ENCODE measurements at places on chromosomes 3 and 15. TPM values are rescaled to one million over a fixed set of nuclear protein-coding genes. Genes with fewer than 3 reads are reported as not detected.

The EBLN2 gene
- polyA plus RNA-seq: 7.8 TPM

The CSTA gene
- polyA plus RNA-seq: 0.59 TPM

The NR1I2 gene
- polyA plus RNA-seq: 0.18 TPM

The OIP5 gene
- polyA plus RNA-seq: 9.3 TPM

The GPR15 gene
- polyA plus RNA-seq: not detected

The RGMA gene
- polyA plus RNA-seq: 13.3 TPM

The NECTIN3 gene
- 40.3 TPM for polyA plus RNA-seq

The FOXL2 gene
- polyA plus RNA-seq: not detected

The FBXW12 gene
- polyA plus RNA-seq: 0.08 TPM

The CELF6 gene
- 2.1 TPM for polyA plus RNA-seq

The A4GNT gene
- 0.64 TPM for polyA plus RNA-seq

The TM4SF4 gene
- polyA plus RNA-seq: 0.76 TPM

The STAB1 gene
- polyA plus RNA-seq: 38.0 TPM

DNA sequence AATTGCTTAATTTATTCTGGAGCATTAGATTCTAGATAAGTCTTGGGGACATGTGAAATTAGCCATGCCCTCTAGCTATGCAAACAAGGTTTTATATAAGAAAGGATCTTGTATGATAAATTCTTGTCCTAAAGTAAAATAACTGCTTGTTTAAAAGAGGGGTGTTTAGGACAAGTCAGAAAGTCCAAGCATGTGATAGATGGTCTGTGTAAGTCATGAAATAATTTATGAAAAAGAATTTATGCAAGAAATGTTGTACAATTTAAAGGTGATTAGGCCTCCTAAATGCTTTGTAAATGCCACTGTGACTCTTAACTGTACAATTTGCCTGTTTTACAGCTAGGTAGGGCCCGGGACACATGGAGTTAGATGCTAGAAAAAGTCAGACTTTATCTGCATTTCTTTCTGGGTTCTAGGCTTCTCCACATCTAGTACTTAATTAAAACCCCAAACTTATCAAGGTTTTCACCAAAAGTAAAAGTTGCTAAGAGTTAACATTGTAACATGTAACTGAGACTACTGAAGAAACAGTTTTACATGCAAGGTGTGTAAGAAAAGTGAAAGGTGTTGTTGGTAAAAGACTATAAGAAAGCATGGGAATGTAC is 13.2 kb downstream of the LINS1 start:
- DNase-seq: no peak

DNA sequence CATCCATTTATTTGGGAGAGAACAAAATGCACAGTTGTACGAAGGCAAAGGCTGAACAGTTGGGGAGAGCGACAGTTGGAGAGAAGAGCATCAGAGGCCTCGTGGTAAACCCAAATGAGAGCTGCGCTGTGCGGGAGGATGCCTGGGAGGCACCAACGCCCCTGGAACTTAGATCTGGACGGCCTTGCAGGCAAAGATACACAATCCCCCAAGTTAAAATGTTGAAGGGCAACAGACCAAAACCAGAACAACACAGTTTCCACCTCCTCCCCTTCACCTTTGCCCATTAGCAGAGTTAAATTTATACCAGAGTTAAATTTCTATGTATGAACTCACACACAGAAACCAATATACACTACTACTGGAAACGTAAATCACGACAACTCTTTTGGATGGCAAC is 339.6 kb downstream of the RORA start:
- no peak for DNase-seq

GRCh38 chr3:137011153-137011552 is 53.4 kb downstream of the IL20RB start:
- DNase-seq: no peak

DNA sequence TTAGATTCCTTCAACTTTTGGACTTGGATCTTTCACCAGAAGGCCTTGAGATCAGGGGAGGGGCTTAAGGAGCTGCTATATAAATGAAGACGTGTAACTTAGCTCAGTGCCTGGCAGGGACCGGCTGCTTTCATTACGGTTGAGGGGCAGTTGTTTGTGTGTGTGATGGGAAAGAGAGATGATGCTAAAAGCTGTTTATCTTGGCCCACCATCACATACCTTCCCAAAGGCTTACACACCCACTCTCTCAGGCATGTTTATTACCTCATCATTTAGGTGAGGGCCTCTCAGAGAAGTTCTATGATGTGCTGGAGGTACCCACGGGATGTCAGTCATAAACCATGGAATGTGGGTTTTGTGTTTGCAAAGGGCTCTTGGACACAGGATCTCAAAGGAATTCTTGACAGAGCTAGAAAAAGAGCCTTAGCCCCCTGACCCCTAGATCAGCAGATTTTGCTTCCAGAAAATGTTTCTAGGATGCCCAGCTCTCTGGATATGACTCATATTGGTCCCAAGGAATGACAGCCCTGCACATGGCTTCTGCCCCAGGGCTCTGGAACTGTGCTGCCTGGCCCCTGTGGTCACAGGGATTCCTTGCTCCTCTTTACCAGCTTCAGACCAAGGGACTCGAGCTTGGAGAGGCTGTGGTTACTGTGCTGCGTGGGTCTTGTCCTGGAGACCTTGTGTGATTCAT is 15.9 kb upstream of the SMAD3 start:
- no peak for DNase-seq

GRCh38 chr15:90142216-90143165 is 40.2 kb upstream of the IDH2 start:
- DNase-seq: no peak

- no peak for DNase-seq
Observed at GRCh38 chr15:68249058-68249713, 19.7 kb upstream of the CLN6 start.

DNA sequence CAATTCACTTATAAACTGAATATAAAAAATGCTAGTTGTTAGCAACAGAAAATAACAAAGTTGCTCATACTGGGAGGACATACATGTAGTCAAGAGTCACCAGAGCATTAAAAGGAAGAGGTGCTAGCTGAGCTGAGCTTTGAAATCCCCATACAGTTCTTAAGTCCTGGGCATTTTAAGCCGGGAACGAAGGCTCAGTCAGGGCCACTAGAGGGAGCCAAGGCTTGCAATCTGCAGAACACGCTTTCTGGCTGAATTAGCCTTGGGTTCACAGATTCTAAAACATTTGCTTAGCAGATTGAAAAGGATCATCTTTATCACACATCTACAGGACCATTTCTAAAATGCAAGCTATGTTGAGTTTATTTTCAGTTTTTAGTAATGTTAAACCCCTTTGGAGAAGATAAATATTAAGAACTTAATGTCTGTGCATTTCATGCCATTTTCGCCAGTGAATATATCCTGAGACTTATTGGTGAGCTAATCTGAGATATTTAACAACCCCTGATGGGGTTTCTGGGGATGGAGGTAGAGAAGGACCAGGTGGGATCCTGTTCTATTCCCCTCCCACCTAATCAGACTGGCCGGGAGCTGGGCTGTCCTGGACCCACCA is 26.3 kb upstream of the MNS1 start:
- peak; percentile 53 for DNase-seq

DNA sequence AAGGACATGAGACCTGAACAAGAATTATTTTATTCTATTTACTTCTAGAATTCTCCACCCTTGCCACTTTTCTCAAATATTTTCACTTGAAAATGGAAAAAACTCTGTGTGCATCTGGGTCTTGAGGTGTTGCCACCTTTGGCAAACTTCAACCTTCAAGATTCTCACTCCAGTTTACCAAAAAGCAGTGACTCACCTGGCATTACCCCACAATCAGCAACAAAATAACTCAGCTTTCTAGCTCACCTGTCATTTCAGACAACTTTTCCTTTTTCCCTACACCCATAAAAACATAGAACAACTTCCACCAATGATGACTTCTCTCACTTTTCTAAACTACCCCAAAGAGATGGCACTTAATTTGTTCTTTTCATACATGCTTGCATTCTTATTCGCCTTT is 115.8 kb downstream of the DUT start:
- no peak for DNase-seq

DNA sequence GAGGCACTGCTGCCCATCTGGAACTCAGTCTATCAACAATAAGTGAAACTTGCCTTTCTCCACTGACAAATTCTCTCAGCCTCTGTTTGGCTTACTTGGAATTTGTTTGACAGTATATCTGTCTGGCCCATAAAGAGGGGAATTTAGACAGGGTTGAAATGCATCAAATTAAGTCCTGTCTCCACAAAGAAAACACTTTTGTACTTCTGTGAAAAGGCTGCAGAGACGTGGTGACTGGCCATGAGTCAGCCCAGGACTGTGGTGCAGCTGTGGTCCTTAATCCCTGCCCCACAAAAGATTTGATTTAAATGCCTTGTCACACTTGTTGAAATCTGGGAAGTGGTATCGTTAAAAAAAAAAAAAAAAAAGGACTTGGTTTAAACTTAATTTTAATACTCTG is 47.5 kb downstream of the RYR3 start:
- DNase-seq: no peak

- DNase-seq: no peak
Observed at GRCh38 chr3:115800489-115801075, 177.3 kb downstream of the GAP43 start.

- DNase-seq: no peak
Observed at GRCh38 chr15:57969355-57969754, 96.2 kb downstream of the ALDH1A2 start.

GRCh38 chr3:186360779-186361178 is 1.3 kb downstream of the DGKG start:
- DNase-seq: no peak

GRCh38 chr3:148318240-148318639 is 379.5 kb upstream of the AGTR1 start:
- no peak for DNase-seq

DNA sequence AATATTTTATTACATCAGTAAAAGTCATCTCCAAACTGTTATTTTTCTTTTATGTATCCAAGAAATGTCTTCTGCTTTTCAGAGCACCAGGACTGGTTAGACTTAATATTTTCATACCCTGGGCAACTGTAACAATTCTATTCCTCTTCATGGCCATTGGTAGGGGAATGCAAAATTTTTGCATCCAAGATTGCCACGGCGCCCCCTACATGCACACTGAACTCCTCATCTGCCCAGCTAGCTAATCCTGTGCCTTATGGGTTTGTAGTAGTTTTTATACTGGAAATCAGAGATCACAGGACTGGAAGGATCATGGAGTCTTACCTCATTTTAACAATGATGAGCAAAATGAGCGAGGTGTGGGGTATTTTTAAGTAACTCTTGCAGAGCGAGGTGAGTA is 74.2 kb downstream of the CRTC3 start:
- DNase-seq: no peak

DNA sequence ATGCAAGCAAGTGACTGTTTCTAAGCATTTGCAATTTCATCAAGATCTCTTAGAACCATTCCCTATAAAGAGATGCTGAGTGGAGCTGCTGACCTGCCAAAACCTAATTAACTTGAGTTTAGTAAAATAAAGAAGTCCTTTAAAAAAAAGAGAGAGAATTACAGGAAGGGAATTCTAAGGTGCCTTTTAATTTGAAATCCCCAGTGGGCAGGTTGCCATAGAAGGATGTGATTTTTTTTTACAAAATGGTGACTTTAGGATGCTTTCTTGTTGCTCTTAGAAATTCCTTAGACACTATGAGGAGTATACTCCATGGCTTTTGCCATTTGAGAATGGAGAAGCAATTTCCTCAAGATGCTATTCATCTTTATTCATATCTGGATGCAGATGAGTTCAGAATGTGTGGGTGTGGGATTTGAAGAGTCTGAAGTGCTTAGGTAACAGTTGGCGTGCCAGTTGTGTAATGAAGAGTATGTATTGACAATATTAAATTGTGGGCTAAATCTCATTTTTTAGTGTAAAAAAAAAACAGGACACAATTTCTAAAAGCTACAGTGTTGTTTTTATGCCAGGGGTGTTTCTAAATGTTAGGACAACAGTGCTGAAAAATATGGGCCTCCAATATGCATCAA is 13.6 kb downstream of the LRRC3B start:
- no peak for DNase-seq

DNA sequence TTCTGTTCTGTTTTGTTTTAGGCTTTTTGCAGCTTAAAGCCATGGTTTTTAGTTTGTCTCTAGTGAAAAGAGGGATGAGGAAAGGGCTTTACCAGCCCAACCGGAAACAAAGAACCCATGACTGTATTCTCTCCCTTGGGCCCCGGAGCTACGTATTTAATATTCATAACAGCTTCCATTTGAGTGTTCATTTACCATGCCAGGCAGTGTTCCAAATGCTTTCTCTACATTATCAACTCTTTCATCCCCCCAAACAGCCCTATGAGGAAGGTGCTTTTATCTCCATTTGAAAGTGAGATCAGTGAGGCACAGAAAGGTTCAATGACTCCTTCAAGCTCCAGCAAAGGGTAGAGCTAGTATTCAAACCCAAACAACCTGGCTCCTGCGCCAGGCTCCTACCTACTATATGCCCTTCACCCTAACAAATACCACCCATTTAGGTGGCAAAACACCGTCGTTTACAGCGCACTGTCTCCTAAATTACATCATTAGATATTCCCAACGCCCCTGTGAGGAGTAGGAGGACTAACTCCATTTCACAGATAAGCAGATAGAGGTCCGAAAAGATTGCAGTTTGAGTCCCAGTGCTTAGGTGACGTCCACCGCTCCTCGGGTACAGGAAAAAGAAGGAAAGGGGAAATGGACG is 27.9 kb downstream of the GTPBP8 start:
- DNase-seq: peak; percentile 6

DNA sequence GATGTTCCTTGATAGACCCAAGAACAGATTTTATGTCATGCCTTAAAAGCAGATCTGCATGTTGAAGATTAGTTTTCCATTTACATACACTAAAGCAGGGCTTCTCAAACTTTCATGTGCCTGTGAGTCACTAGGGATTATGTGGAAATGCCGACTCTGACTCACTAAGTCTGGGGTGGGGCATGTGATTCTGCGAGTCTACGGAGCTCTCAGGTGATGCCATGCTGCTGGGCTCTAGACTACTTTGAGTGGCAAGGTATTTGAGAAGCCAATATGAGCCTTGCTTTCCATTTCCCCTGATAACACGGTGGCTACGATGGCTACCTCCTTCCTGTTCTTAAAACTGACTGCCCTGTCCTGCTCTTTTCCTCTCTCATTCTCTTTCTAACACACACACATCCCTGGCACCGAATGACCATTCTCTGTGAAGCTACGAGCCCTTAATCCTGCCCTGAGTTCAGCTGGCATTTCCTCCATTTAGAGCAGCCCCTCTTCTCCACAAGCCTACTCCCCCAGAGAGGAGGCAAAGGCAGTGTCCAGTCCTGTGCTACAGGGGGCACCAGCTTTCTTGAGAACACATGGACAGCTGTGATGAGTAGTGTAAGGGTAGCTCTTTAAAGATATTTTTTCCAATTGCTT is 39.7 kb upstream of the PYGO1 start:
- DNase-seq: no peak

DNA sequence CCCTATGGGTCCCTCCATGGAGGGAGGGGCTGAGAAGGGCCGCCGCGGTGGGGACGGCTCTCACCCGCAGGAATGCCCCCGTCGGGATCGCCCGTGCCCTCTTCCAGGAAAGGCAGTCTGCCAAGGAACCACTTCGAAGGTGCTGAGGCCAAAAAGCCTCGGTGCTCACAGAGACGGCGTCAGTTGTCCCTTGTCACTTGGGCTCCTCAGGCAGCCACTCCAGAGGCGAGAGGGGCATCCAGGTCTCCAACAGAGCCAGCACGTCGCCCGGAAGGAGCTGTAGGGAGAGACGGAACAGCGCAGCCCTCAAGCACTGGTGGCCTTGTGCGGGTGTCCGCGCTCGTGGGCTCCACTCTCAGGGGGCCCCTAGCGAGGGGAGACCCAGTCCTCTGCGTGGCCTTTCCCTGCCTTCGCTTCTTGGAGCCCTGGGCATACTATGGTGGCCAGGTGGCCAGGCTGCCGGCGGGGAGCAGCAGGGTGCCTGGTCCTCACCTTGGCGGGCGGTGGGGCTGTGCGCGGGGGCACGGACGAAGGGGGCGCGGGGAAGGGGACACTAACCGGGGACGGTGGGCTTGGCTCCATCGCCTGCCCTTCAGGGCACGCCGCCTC is 994 bp downstream of the MESP1 start:
- no peak for DNase-seq

GRCh38 chr15:75136118-75136517 is 65.6 kb upstream of the C15orf39 start:
- DNase-seq: no peak

All from left renal pelvis (tissue), 4 donors.